T-cell (primary cell): ENCODE measurements at places on chromosomes 11 and 22. TPM values are rescaled to one million over a fixed set of nuclear protein-coding genes. Genes with fewer than 3 reads are reported as not detected.

GRCh38 chr22:30806391-30806861 lies 111.8 kb downstream of the OSBP2 start:
- no peak for DNase-seq

DNA sequence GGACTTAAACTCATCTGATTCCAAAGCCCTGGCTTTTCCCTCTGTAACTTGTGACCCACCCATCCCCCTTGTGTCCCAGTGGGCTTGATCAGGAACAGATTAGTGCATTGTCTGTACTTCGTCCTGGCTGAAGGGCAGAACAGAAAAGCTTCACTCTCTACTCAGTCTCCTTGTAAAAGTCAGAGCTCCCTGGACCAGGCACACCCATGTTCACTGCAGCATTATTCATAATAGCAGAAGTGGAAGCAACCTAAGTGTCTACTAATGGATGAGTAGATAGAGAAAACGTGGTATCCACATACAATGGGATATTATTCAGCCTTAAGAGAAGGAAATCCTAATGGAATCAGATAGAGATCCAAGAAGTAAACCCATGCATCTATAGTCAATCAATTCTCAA lies 20.7 kb downstream of the DRD2 start:
- DNase-seq, result no peak

Gene CCDC87
- total RNA-seq, result 0.65 TPM

Gene PRMT3
- total RNA-seq, result 17.2 TPM

Gene CRYBB1
- total RNA-seq, result not detected
